Lung (tissue), 17 donors: ENCODE measurements at places on chromosomes 1 and 21. TPM values are rescaled to one million over a fixed set of nuclear protein-coding genes. Genes with fewer than 3 reads are reported as not detected.

DNA sequence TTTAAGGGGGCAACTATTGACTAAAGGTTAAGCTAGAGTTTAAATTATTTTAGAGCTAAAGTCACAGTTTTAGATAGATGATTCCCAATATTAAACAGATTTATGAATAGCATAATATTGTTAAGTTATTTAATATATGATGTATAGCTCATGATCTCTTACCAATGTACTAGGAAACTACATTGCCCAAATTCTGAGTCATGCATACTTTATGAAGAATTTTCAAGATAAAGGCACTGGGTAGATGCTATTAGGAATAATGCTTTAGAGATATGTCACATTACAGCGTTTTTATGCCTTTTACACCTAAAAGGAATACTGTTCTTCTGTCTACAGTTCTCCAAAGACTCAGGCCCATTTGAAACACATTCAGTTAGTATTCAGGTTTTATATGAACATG lies 215.1 kb downstream of the NCAM2 start:
- H3K27me3 ChIP-seq, result no peaks in the 10 kb centered on the region
- no peak overlapping the region for H3K27ac ChIP-seq
- no peaks in the 10 kb centered on the region for H3K36me3 ChIP-seq
- DNase-seq, result no peak
- H3K4me1 ChIP-seq, result no peaks in the 10 kb centered on the region

- no peaks in the 10 kb centered on the region for H3K27me3 ChIP-seq
- no peak overlapping the region for H3K27ac ChIP-seq
- H3K36me3 ChIP-seq, result no peaks in the 10 kb centered on the region
- DNase-seq, result peak; percentile 38
- no peaks in the 10 kb centered on the region for H3K4me1 ChIP-seq
- no peak overlapping the region for H3K4me3 ChIP-seq
Observed at GRCh38 chr1:17207046-17207445, 2.1 kb downstream of the PADI1 start.

DNA sequence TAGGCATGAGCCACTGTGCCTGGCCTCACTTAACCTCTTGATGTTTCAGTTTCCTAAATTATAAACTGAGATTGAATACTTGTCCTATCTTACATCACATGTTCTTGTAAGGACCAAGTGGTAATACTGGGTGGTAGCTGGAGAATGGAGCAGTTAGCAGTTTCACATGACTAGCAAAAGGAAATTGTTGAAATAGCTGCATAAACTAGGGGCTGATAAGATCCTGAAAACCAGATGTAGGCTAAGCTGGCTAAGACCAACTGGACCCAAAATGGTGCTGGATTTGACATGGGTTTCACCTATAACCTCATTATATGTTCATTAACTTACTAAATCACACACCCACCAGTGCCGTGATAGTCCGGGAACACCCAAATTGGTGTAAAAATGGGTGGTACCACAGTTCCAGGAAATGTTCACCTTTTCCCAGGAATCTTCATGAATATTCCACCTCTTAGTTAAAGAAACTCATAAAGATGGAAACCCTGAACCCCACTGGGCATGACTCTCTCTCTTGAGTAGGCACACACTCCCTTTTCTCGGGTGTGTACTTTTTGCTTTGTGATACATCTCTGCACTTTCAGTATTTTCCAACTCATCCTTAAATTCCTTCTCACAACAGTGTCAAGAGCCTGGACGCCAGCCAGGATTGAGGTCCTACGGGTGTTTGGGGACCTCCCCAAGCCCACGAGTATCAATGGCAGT lies at the start of gene PAPPA2:
Gene PAPPA2 (plus strand): TSS at position 502 of the 705 bp plus-strand sequence. CDS start 93,148 bp downstream, outside the sequence.
- no peak within 1 kb of the TSS for H3K27ac ChIP-seq
- no peaks in the 10 kb centered on the region for H3K4me1 ChIP-seq
- DNase-seq, result no peak
- no peaks in the 10 kb centered on the region for H3K27me3 ChIP-seq

GRCh38 chr1:206578978-206579374 lies 33.3 kb downstream of the EIF2D start:
- H3K36me3 ChIP-seq, result peaks cover 3% of the 10 kb centered on the region
- no peaks in the 10 kb centered on the region for H3K27me3 ChIP-seq
- H3K27ac ChIP-seq, result no peak overlapping the region
- no peaks in the 10 kb centered on the region for H3K4me1 ChIP-seq
- H3K4me3 ChIP-seq, result no peak overlapping the region

DNA sequence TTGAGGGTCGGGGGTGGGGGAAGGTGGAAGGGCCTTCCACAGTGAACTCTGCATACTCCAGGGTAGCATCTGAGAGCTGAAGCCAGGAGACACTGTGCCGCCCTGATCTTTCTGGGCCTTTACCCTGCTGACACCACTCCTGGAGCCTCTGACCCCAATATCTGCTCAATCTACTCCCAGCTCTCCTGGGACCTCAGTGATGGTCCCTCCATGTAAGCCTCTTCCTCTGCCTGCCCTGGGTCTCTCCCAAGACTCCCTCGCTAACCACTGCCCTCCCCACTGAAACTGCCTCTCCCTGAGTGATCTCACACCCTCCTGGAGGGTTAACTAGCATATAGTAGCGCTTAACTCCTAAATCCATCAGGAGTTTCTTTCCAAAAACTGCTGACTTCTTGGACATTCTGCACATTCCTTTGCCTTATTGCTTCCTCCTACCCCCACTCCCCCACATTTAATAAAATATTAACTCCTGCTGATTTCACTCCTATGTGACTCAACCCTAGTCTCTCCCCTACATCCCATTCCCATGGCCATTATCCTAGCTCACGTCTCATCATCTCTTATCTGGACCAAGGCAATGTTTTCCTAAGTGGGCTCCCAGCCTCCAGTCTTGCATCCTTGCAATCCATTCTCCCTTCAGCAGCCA lies 145.6 kb downstream of the HMGB4 start:
- no peak overlapping the region for H3K27ac ChIP-seq
- H3K4me3 ChIP-seq, result no peak overlapping the region
- DNase-seq, result no peak
- no peaks in the 10 kb centered on the region for H3K36me3 ChIP-seq

DNA sequence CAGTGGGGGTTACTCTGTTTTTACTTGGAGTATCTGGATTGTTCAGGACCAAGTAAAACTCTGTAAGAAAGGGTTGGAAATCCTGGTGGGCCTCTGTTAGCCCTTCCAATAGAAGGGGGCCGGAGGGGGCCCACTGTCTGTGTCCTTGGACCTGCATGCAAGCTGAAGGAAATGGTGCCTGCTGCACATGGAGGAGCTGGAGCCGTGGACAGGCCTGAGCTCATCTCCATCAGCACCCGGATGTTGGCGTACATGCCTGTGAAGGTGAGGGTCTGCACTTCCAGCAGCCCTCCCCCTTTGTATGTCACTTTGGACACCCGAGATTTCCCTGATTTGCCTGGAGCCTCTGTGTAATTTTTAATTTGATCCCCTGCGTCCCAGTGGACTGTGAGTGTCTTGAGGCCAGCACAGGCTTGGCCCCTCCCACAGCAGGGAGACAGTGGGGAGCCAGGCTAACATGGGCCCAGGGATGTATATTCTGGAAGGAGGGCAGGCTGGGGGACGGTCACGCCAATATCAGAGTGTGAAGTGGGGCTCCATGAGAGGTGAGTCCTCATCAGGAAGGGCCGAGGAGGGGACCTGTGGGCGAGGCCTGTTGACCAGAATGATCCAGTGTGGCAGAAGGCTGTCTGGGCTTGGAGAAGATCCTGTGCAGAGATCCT lies 16.8 kb downstream of the GALNT2 start:
- no peak overlapping the region for H3K4me3 ChIP-seq
- H3K27me3 ChIP-seq, result no peaks in the 10 kb centered on the region
- H3K36me3 ChIP-seq, result no peaks in the 10 kb centered on the region
- no peak for DNase-seq
- H3K27ac ChIP-seq, result peak overlapping the region; percentile 75

GRCh38 chr21:31397939-31398338 lies 53.9 kb upstream of the TIAM1 start:
- H3K36me3 ChIP-seq, result no peaks in the 10 kb centered on the region
- peaks cover 25% of the 10 kb centered on the region for H3K4me1 ChIP-seq
- H3K27me3 ChIP-seq, result no peaks in the 10 kb centered on the region
- no peak for DNase-seq
- H3K27ac ChIP-seq, result no peak overlapping the region

DNA sequence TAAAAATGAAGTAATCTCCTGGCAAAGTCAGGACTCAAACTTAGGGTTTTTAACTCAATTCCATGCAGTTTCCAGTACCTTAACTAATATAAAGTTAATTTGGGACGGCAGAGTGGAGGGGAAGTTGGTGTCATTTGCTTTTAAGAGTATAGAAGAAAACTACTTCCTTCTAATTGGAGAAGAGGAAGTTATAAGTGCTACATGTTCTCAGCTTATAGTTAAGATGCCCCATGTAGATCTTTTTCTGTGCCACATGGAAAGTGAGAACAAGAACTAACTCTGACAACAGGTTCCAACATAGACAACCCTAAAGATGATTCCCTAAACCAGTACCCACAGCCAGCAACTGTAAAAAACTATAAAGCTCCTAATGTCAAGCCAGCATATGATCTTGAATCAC lies 11.5 kb downstream of the RRAGC start:
- no peaks in the 10 kb centered on the region for H3K27me3 ChIP-seq
- H3K27ac ChIP-seq, result no peak overlapping the region
- H3K4me3 ChIP-seq, result no peak overlapping the region
- no peak for DNase-seq

GRCh38 chr1:94668528-94668927 lies 127.0 kb upstream of the F3 start:
- no peaks in the 10 kb centered on the region for H3K27me3 ChIP-seq
- H3K4me3 ChIP-seq, result no peak overlapping the region
- H3K27ac ChIP-seq, result no peak overlapping the region
- no peaks in the 10 kb centered on the region for H3K36me3 ChIP-seq
- H3K4me1 ChIP-seq, result no peaks in the 10 kb centered on the region
- no peak for DNase-seq

DNA sequence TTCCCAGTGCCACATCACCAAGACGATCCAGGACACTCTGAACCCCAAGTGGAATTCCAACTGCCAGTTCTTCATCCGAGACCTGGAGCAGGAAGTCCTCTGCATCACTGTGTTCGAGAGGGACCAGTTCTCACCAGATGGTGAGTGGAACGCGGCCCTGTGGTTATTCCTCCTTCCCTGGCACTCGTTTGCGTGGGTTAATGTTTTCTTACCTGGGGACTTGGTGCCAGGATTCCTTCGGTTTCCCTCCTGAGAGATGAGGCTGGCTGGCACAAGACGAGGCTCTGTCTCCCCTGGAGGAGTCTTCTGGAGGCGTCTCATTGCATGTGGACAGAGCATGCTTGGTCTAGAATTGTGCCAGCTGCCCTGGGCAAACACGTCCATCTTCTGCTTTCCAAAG lies 29.3 kb downstream of the ATP5PO start:
- H3K4me3 ChIP-seq, result no peak overlapping the region
- H3K4me1 ChIP-seq, result no peaks in the 10 kb centered on the region
- H3K27ac ChIP-seq, result no peak overlapping the region

- H3K4me3 ChIP-seq, result no peak overlapping the region
- H3K27me3 ChIP-seq, result no peaks in the 10 kb centered on the region
- no peak overlapping the region for H3K27ac ChIP-seq
- no peaks in the 10 kb centered on the region for H3K36me3 ChIP-seq
- H3K4me1 ChIP-seq, result no peaks in the 10 kb centered on the region
- DNase-seq, result no peak
Observed at GRCh38 chr1:80882553-80882952, 918.2 kb upstream of the ADGRL2 start.

GRCh38 chr1:8115769-8116167 lies 89.7 kb upstream of the ERRFI1 start:
- H3K36me3 ChIP-seq, result no peaks in the 10 kb centered on the region
- H3K27me3 ChIP-seq, result no peaks in the 10 kb centered on the region
- no peak for DNase-seq
- H3K4me3 ChIP-seq, result no peak overlapping the region
- no peak overlapping the region for H3K27ac ChIP-seq
- peaks cover 13% of the 10 kb centered on the region for H3K4me1 ChIP-seq

DNA sequence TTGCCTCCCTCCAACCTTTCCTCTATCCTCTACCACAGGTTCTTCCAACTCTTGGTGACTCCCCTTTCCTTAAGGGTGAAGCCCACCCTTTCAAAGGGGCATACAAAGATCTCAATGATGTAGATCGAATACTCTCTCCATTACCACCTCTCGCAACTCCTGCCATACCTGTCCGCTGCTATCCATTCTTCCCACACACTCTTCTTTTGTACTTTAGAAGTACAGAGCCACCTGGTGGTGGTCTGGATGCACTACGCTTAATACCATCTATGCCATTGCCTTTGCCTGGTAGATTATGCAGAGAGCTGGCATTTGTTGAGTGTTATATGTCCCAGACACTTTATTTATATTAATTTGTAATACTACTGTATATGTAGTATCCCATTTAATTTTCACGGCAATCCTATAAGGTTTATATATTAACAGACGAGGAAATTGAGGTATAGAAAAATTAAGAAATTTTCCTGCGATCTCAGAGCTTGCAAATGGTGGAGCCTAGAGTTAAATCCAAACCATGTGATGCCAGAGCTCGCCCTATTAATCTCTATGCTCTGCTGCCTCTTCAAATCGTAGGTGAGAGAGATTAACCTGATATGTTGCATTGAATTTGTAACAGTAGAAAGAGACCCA lies 22.9 kb downstream of the TSHB start:
- no peak overlapping the region for H3K4me3 ChIP-seq
- no peaks in the 10 kb centered on the region for H3K4me1 ChIP-seq
- H3K27me3 ChIP-seq, result no peaks in the 10 kb centered on the region
- no peak overlapping the region for H3K27ac ChIP-seq

DNA sequence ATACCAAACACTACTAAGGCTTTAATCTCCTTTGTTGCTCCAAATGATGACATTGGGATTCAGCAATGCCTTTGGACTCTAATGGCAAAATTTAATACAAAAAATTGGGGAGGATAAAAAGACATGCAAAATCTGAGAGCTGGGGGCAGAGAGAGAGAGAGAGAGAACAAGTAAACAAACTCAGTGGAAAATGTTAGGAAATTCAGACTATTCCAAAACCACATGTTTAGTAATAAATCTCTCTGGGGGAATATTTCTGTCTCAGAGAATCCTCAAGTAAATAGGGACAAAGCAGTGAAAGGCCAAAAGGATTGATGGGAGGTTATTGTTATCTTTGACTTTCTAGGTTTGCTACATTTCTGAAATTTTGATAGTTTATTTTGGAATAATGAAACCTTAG lies 65.7 kb downstream of the PLA2G4A start:
- H3K27ac ChIP-seq, result no peak overlapping the region
- no peak overlapping the region for H3K4me3 ChIP-seq
- no peak for DNase-seq
- H3K27me3 ChIP-seq, result no peaks in the 10 kb centered on the region

GRCh38 chr1:38991638-38992411 lies 749 bp downstream of the AKIRIN1 start:
- H3K4me3 ChIP-seq, result peak overlapping the region; percentile 91
- peak; percentile 33 for DNase-seq
- peaks cover 10% of the 10 kb centered on the region for H3K4me1 ChIP-seq
- peak overlapping the region; percentile 97 for H3K27ac ChIP-seq

GRCh38 chr1:118974661-118975060 lies 13.5 kb downstream of the TBX15 start:
- H3K27me3 ChIP-seq, result peaks cover 9% of the 10 kb centered on the region
- H3K36me3 ChIP-seq, result no peaks in the 10 kb centered on the region
- H3K4me1 ChIP-seq, result no peaks in the 10 kb centered on the region
- DNase-seq, result no peak
- H3K27ac ChIP-seq, result no peak overlapping the region

GRCh38 chr1:238107322-238107721 lies 216.6 kb upstream of the ZP4 start:
- no peak overlapping the region for H3K27ac ChIP-seq
- no peak overlapping the region for H3K4me3 ChIP-seq
- H3K4me1 ChIP-seq, result no peaks in the 10 kb centered on the region
- H3K36me3 ChIP-seq, result no peaks in the 10 kb centered on the region

ANGPTL7 gene
- total RNA-seq, result 0.48 TPM

DNASE2B gene
- total RNA-seq, result 1.3 TPM

KCNN3 gene
- total RNA-seq, result 4.9 TPM

KIF2C gene
- total RNA-seq, result 1.5 TPM

TMEM82 gene
- total RNA-seq, result not detected

MEGF6 gene
- total RNA-seq, result 44.1 TPM

MYOG gene
- not detected for total RNA-seq

RGS16 gene
- total RNA-seq, result 12.3 TPM
